Sigmoid colon (tissue), 7 donors: ENCODE measurements at places on chromosomes 4 and X. TPM values are rescaled to one million over a fixed set of nuclear protein-coding genes. Genes with fewer than 3 reads are reported as not detected.

ZDHHC15 gene
- polyA plus RNA-seq = not detected

TMEM154 gene
- 0.69 TPM for polyA plus RNA-seq

GAGE12J gene
- polyA plus RNA-seq = not detected

ADH1B gene
- 35.4 TPM for polyA plus RNA-seq
